ENCODE measurements at places on chromosomes 11 and 22.
A peak's percentile ranks its signal among the peaks of the same experiment; 100 is the strongest.

DNA sequence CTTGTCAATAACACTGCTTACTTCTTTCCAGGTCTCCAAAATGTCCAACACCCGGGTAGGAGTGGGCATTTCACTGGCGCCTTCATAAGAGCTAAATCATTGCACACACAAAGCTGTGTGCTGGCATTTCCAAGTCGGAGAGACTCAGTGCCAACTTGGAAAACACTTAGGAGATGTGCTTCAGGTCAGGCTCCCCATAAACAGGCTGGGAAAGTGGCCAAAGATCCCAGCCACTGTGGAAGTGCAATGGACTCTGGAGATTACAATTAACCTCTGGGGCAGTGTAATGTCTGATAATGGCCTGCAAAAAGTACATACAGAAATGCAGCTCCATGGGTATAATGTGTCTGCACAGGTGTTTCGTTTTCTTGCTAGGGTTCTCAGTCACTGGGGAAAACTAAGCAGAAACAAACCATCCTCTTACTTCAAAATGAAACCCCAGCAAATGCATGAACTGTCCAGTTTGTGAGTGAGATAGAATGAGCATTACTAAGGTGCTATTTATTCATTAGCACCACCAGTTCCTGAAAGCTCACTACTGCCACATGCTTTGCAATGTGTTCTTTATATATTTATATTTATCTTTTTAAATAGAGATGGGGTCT lies 79.0 kb downstream of the ABTB2 start:
- no peak for DNase-seq

DNA sequence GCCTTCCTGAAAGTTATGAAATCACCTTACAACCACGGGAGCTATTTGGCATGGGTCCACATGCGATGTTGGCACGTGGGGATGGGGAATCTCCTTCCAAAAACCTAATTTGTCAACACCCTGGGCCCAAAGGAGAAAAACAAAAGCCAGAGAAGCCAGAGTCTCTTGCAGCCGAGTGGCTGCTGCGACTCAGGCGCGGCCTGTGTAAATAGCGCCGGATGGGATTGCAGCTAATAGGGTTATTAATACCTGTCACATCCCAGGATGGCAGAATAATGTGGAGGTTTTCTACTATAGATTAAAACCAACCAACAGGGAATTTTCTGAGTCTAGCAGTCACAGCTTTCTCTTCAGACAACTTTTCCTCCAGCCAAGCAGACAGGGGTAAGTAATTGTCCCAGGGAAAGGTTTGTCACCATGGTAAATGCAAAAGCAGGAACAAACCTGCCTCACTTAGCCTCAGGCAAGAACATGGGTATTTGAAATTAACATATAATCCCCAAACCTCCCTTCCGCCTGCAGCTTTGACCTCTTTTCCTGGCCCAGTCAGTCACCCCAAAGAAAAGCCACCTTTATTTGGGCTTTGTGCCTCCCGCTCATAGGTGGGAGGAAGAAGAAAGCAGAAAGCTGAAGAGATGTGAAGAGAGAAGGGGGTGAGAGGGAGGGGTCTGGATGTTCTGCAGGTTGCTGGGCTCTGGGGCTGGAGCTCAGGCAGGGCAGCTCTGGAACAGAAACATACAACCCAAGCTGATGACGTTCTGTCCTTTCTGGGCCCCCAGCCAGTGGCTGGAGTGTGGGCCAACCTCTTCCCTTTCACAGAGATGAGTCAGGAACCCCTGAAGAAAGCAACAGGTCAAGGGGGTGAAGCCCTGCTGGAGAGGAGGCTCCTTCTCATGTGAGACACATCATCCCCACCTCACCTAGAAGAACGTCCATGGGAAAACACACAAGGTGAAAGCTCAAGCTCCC lies 376.5 kb downstream of the NXPE2 start:
- peak; percentile 15 for DNase-seq

DNA sequence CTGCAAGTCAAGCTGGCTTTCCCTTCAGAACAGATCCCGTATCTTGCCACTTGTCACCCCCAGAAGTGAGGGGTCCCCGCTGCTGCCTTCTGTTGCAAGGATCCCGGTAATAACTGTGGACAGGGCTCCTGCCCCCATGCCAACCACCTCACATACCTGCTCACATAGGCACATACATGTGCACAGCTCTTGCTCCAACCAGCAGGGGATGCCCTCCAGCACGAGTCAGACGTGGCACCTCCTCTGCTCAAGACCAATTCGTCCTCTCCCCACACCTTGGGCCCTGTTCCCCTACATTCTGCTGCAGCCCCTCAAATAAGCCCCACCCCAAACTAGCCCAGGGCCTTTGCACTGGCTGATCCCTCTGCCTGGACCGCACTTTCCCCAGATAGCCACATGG lies 163.3 kb downstream of the CRYBB2 start:
- no peak for DNase-seq

DNA sequence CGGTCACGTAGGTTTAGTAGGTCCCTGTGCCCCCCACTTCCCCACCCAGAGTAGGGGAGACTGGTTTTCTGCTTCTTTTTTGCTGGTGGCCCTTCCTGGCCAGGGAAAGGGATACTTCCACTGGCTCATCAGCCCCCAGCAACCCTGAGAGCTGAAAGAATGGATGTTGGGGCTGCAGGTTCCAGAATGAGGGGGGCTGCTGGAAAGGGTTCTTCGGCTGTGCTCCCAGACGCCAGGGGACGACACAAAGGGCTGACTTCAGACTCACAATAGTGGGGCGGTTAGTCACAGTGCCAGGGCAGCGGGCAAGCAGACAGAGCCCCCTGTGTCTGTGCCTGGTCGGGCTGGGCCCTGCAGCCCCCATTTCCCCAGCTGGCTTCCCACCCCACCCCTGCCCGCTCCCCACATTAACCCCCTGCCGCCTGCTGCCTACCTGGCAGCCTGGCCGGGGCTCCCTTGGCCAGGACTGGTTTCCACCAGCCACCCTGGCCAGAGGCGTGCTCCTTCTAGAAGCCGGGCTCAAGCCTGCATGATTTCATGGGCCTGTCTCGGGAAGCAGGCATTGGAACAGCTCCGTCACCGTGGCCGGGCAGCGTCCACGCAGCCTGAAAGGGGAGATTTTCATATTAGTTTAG lies 79.1 kb upstream of the WNT7B start:
- DNase-seq: no peak

DNA sequence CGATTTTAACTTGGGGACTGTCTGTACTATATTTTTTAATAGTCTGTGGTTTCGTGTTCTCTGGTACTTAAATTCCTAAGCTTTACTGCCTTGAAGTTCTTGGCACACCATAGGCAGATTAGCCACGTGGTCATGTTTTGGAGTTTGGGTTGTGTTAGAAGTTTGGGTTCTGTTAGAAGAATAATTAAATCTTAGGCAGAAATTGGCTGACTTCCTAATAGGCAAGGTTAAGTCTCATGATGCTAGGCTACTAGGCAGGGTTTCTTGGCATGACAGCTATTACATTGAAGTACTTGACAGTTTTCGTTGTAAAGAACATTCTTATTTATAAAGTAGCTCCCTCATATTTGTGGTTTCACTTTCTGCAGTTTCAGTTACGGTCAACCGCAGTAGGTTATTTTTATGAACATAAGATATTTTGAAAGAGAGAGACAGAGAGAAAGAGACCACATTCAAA lies 30.0 kb upstream of the MMP7 start:
- DNase-seq: no peak

DNA sequence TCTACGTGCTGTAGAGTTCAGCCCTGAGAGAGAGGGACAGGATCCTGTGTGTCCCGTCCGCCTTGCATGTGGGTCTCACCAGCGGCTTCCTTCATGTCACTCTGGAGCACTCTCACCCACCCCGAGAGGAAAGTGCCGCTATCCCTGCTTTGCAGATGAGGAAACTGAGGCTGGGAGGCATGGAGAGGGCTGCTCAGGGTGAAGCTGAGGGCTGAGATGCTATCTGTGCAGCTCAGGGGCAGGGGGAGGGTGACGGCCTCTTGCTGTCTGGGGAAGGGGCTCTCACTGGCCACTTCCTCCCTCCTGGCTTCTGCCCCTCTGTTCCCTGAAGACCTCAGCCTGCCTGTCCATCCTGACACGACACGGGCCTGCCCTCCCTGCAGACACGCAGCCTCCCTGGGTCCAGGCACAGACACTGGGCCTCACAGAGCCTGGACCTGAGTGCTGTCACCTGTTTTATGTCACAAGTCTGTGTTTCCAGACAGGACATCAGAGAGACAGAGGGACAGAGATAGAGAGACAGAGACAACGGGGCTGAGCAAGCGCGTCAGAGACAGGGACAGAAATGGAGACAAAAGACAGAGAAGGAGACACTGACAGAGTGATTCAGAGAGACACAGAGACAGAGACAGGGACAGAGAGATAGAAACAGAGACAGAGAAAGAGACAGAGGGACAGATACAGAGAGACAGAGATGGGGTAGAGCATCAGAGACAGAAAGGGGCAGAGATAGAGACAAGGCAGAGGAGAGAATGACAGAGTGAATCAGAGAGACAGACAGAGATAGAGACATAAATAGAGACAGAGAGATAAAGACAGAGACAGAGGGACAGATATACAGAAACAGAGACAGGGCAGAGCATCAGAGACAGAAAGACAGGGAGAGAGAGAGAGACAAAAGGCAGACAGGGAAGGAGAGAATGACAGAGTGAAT lies 53.1 kb downstream of the MCM5 start:
- DNase-seq: no peak

- peak; percentile 51 for DNase-seq
Observed at GRCh38 chr11:65887723-65888162, 528 bp downstream of the FIBP start.

DNA sequence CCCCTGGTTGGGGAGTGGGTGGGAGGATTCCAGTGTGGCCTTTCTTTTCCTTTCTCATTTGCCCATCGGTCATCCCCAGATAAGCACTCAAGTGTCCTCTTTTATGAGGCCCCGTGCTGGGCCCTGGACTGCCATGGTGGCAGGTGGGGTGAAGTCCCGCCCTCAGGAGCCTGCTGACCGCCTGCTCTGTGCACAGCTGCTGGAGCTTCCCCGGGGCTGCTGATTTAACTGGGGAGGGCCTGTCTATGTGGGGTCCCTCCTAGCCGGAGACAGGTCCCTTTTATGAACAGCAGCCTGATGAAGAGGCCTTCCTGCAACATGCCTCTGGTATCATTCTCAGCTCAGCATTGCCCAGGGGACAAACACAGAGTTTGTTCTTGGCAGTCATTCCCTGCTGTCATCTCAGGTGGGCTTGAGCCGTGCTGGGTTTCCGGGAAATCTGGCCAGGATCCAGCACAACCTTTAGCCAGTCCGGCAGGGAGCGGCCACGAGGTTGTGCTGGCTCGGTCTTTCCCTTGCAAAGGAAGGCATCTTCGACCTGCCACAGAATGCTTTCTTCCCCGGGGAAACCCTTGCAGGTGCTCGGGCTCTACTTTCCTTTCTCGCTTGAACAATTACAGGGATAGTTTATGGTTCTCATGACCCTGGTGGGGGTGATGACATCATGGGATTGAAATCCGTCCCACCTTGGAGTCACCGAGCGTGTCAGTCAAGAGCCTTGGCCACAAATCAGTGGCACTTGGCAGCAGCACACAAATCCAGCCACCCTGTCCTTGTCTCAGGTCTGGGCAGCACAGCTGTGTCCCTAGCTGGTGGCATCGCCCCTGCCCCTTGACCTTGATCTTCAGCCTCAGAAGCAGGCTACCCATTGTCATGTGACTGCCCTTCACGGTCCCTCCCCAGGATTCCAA lies 20.1 kb downstream of the ST14 start:
- DNase-seq: peak; percentile 73

DNA sequence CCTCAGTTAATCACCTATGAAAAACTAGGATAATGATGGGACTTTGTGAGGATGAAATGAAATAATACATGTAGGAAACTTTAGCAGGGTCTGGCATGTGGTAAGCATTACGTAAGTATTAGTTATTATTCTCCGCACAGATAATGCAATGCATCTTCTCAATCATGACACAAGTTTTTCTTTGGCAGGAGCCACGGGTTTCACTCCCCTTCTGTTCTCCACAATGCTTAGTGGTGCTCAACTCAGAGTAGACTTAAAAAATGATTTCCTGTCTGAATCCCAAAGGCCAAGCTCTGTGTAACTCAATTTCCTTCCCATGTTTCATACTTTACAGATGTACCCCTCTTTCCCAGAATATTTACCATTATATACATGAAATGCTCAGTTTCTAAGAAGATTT lies 82.9 kb downstream of the CCDC34 start:
- DNase-seq: no peak

DNA sequence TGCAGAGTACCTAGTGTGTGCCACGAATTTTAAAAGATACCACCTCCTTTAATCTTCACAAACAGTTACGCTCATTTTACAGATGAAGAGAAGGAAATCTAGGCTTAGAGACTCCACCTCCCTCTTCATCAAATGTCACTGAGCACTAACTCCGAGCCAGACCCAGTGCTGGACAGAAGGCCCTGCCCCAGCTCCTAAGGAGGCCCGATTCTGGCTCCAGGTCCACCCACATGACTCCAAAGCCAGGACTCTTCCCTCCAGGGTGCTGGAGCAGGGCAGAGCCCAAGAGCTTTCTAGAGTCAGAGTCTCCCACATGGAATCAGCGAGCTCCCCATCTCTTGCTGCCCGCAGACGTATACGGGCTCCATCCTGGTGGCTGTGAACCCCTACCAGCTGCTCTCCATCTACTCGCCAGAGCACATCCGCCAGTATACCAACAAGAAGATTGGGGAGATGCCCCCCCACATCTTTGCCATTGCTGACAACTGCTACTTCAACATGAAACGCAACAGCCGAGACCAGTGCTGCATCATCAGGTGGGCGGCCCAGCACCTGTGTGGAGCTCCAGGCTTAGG lies 27.6 kb downstream of the MYO7A start:
- no peak for DNase-seq

- no peak for DNase-seq
Observed at GRCh38 chr11:118216621-118217481, 8.0 kb downstream of the JAML start.

DNA sequence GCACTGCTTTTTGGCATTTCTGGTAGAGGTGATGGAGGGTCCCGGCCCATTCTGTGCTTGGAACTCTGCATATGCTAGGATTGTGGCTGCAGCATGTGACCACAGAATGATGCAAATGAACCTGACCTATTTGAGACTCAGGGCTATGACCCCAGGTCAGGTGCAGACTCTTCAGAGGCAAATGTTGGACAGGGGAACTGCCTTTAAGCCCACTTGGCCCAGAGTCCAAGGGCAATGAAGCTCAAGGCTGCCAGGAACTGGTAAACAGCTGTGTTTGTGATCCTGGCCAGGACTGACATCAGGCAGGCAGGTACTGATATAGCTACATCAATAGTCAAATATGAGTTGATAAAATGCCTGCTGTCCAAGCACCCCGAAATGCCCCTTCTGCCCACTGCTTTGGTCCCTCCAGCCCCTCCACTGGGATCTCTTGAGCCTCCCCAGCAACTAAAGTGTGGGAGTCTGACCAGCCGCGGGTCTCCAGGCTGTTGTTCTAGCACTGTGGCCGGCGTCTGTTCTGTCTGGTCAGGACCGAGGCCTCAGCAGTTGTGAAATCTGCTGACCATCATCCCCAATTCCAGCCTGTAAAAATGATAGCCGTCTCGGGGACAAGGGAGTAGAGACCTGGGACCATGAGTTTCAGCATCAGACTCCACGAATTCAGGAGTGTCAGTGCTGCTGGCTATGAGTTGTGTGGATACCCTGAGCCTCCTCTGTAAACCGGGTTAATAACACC lies 82.4 kb upstream of the EIF3D start:
- no peak for DNase-seq

Data from NCI-H774 (cell line).